ENCODE measurements at places on chromosomes 6 and 20.

GRCh38 chr6:168015482-168016175 is 18.2 kb downstream of the KIF25 start:
- DNase-seq = no peak

DNA sequence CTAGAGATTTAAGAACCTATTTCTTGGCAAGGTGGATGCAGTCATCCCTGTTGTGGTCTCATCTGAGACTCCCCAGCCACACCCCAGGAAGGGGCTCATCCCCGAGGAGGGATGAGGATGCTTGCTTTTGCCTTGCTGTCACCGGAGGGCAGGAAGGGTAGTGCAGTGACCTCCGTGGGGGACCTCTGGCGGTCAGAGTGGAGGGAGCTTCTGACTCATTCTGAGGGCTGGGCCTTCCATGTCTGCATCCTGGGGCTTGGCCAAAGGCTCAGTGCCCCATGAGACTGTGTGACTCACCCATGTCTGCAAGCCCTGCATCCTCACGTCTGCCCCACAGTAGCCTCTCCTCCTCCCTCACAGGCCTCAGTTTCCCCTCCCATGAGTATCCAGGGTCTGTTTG is 38.7 kb downstream of the UQCC2 start:
- no peak for DNase-seq

DNA sequence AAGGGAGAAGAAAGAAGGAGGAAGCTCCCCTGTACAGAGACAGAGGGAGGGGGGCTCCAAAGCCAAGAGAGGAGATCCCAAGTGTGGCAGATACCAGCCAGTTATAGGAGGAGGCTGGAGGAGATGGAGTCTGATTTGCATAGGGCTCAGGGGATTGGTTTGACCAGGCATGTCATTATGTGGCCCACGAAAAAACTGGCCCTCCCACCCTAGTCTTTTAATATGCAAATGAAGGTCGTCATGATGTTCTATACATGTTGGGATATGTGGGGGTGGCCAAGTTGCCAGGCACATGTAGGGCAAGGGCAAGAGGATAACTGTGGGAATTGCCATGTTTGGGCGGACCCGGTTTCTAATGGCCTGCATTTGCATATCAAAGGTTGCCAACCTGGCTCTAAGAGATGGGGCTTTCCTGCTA is 17.6 kb upstream of the ZFP64 start:
- DNase-seq = no peak

DNA sequence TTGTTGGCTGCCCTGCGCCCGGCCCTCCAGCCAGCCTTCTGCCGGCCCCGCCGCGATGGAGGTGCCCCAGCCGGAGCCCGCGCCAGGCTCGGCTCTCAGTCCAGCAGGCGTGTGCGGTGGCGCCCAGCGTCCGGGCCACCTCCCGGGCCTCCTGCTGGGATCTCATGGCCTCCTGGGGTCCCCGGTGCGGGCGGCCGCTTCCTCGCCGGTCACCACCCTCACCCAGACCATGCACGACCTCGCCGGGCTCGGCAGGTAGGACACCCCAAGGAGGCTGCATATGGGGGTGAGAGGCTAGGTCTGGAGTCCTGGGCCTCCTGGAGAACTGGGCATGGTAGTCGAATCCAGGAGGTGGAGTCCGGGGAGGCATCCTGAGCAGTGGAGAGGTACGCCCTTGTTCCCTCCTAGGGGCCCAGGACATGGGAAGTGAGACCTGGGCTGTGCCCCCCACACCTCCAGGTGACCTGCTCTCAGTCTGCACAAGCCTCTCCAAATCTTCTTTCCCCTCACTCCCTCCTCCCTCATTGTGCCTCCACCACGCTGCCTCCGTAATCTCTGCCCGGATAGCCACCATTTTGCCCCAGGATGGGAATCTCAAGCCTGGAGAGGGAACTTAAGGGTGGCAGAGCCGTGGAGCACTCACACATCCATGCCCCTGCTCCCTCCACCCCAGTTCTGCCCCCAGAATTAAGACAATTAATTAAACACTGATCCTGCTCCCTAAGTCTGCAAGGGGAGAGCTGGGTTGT is 541 bp downstream of the CDC25B start:
- no peak for DNase-seq

DNA sequence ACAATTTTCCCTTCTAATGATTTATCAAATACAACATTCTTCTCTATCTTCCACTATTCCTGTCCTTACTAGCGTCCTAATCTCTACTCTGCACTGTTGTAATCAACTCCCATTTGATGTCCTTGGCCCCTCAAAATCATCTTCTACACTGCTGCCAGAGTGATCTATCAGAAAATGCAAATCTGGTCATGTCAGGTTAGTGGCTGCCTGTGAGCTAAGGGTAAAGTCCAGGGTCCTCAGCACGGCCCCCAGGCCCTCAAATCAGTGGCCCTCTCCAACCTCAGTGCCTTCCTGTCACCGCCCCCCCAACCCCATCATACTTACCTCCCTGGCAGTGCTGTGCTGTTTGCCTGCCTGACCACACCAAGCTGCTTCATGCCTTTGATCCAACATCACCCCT is 3.8 kb downstream of the LYRM4 start:
- no peak for DNase-seq

DNA sequence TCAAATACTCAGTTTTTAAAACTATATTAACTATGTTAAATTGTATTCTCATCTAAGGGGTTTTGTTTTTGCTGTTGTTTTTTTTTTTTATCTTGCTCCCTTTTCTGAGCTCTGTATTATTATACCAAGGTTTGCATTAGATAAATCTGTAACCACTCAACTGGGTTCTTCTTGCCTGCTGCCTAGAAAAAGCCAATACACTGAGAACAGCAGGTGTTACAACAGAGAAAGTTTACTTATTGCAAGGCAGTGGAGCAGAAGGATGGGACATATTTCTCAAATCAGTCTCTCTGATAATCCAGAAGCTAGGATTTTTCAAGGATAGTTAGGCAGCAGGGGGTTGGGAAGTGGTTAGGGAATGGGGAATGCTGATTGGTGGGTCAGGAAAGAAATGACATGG is 378.8 kb upstream of the PLCB4 start:
- DNase-seq = no peak

DNA sequence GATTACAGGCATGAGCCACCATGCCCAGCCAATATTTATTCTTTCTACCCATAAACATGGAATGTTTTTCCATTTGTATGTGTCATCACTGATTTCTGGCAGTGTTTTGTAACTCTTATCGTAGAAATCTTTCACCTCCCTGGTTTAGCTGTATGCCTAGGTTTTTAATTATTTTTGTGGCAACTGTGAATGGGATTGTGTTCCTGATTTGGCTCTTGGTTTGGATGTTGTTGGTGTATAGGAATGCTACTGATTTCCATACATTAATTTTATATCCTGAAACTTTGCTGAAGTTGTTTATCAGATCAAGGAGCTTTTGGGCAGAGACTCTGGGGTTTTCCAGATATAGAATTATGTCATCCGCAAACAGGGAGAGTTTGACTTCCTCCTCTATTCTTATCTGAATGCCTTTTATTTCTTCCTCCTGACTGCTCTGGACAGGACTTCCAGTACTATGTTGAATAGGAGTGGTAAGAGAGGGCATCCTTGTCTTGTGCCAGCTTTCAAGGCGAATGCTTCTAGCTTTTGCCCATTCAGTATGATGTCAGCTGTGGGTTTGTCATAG is 198.6 kb downstream of the ZDHHC14 start:
- DNase-seq = no peak

- DNase-seq = no peak
These were observed 11.3 kb upstream of the TFAP2A start for GRCh38 chr6:10425975-10426780.

GRCh38 chr6:144019929-144020328 is 11.9 kb upstream of the PLAGL1 start:
- no peak for DNase-seq

GRCh38 chr20:63454731-63455567 is 17.5 kb downstream of the KCNQ2 start:
- no peak for DNase-seq

DNA sequence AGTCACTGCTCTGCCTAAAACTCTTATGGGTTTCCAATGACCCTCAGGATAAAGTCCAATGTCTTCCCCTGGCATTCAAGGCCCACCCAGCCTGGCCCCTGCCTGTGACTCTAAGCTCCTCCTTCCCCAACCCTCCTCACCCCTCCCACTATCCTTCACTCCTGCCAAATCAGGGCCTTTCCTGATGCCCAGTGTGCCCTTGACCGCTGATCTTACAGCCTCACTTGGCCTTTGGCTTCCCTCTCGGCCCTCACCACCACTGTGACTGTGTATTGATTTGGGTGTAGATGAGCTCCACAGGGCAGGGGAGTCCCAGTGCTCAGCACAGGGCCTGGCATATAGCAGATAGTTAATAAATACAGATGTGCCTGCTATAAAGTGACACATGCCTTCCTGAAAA is 115.7 kb downstream of the TOX2 start:
- no peak for DNase-seq

- no peak for DNase-seq
These were observed 2.4 kb downstream of the KIF13A start for GRCh38 chr6:17984812-17985670.

GRCh38 chr6:81938991-81939732 is 186.7 kb upstream of the TENT5A start:
- DNase-seq = no peak

- DNase-seq = no peak
These were observed 59.4 kb upstream of the CD83 start for GRCh38 chr6:14058029-14058695.

GRCh38 chr20:10927936-10928840 is 254.4 kb upstream of the JAG1 start:
- no peak for DNase-seq

DNA sequence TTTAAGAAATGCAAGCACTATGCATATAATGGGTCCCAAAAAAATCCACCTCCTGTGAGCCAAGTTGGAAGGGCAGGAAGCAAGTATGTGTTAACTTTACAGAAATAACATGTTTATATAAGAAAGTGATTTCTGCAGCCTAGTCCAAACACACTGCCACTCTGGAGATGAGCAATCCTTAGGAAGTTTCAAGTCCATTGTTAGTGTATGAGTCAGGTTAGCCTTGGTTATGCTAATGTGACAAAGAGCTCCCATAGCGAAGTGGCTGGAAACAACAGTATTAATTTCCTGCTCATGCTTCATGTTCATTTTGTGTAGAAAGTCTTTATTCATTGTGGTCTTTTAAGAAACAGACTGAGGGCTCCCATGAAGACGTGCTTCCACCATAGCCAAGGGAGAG is 121.4 kb downstream of the TBXT start:
- no peak for DNase-seq

- no peak for DNase-seq
These were observed 7.2 kb downstream of the BTBD3 start for GRCh38 chr20:11924923-11925322.

DNA sequence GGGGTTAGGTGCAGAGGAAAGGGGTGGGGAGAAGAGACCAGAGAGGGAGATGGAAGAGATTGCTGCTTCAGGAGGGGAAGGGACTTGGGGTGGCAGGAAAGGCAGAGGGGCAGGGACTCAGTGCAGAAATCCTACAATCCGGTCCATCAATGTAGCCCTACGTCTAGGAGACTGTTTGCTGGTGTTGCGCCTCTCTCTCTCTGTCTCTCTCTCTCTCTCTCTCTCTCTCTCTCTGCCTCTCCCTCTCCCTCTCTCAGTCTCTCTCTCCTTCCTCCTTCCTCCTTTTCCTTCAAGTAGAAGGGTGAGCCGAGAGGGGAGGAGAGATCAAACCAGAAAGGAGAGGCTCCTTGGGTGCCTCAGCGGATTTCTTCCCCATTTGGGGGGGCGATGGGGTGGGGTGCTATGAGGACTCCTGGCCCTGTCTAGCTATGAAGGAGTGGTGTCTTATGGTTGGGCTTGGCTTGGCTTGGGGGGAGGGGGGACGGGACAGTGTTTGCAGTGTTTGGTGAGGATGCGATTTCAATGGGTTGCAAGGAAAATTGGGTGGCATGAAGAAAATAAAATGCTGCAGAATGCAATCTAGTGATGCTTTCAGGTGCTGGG is 181.2 kb downstream of the TBXT start:
- no peak for DNase-seq

DNA sequence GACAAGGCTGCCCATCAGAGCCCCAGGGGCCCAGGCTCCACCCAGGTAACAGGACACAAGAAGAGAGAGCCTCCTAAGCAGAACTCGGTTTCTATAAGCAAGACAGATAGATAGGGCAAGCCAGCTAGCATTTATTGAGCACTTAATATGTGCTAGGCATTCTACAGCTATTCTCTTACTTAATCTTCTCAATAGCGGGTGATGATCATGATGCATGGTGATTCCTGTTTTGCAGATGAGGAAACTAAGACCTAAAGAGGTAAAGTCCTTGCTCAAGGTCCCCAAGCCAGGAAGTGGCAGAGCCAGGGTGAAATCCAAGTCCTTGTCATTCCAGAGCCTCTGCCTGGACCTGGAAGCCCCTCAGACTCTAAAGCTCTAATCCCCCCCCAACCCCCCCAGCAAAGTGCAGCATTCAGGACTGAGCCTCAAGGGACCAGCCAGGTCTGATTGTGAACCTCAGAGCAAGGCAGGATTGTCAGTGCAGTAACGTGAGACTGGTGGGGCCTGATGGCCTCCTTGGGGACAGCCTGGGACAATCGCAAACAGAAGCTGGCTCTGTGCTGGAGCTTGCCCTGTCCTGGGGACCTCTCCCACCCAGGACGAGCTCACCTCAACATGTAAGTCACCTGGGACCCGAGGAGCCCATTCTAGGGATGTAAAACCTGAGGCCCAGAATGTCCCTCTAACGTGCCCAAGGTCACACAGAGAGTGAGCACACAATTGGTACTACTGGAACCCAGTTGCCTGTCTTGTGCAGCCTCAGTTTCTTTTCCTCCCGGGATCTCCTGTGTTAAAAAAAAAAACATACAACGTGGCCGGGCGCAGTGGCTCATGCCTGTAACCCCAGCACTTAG is 48.4 kb upstream of the PTGIS start:
- no peak for DNase-seq

- DNase-seq = no peak
These were observed 28.7 kb downstream of the ANKEF1 start for GRCh38 chr20:10063482-10063881.

GRCh38 chr20:58593880-58594638 is 57.0 kb upstream of the STX16 start:
- DNase-seq = no peak

DNA sequence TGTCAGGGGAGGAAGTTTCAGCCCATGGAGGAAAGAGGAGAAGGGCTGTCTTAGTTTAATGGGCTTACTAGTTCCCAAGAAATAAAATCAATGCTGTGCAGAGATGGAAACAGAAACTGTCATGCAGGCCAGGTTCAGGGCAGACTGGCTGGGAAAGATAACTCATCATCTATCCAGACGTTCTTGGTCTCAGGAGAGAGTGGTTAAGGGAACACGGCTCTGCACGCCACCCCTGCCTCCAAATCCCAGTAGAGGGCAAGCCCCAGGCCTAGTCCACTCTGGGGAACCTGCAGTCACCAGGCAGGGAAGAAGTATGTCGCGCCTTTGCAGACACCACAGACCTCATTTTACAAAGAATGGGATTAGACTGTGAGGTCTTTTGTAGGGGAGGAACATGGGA is 12.5 kb downstream of the ALDH8A1 start:
- no peak for DNase-seq

Data from cortex of kidney (tissue), 1 donor.